ENCODE measurements at places on chromosomes 13 and 19.

DNA sequence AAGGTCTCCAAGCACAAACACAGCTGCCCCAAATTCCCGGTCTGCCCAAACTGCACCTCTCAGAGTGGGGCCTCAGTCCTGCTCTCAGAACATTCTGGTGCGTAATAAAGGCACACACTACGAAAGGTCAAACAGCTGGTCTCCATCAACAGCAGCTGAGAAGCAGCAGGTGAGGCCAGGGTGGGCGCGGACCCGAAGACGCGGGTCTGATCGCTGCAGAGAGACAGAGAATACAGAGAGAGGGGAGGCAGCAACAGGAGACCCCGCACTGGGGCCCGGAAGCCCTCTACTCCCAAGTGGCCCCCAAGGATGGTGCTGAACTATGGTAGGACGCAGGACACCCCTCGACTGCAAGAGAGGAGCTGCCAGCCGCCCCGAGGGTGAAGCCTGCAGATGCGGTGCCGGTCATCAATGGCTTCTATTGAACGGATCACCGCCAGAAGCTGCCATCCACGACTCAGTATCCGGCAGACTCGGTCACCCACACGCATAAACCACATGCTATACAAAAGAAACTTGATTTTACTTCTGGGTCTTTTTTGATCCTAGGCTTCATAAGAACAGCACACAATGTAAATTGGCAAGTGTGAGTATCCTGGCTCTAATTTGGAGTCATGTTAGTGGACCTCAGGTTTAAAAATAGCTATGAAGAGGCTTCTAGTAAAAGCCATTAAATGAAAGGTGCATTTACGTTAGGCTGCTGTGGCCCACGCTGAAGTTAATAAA is 33.4 kb downstream of the STK24 start:
- no peak for DNase-seq

DNA sequence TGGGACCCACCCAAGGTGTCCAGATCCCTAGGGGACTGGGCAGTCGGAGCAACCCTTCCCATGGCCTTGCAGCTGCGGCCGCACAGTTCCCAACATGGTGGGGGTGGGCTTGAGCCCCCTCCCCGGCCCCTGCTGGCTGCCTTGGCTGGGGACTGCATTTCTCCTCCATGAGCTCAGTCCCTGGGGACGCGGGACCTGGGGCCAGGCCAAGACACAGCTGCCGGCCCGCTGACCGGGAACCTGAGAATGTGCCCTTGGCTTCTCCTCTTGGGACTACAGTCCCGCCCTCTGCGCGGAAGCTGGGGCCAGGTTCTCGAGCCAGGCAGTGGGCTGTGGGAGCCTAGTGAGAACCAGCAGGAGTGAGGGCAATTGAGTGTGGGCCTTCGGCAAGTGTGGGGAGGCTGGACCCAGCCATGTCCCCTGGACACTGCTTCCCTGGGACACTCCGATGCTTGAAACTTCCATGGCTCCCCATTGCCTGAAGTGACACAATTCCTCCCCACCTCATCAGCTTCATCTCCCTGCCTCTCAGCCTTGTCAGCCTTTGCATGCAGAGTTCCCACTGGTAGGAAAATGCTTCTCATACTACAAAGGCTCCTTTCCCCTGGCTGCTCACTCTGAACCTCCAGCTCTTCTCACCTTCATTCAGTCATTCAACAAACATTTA is 13.1 kb upstream of the NOTCH3 start:
- DNase-seq: no peak

GRCh38 chr19:49870309-49870901 is 3.0 kb upstream of the PNKP start:
- no peak for DNase-seq

DNA sequence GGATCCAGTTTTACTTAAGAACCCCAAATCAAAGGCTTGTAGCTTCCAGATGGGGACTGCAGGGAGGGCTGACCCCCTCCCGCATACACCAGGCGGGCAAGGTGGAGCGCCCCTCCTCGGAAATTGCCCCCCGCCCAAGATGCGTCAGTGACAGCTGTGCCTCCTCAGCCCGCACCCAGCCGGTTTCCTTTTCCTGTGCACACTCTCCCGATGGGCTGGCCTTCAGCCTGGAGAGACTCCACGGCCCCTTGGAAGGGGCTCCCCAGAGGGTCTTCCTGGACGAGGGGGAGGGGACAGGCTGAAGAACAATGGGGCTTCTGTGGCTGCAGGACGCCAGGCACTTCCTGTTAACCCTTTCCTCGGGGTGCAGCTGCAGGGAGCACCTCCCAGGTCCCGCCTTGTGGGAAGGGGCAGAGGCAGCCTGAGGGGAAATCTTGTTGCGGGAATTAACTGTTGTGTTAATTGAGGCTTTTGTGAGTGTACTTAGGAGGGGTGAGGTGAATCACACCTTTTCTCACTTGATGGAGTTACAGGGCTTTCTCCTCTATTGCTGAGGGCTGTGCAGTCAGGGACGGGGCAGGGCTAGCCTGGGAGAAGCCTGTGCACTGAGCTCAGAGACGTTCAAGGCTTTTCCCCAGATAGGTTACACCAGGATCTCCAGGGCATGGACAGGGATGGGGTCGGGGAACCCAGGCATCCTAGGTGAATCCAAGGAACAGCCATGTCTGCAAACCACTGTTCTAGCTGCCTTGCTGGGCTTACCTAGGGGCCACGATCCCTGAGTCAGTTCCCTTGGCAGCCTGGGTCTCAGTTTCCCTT is 14.3 kb downstream of the IER2 start:
- peak; percentile 45 for DNase-seq

DNA sequence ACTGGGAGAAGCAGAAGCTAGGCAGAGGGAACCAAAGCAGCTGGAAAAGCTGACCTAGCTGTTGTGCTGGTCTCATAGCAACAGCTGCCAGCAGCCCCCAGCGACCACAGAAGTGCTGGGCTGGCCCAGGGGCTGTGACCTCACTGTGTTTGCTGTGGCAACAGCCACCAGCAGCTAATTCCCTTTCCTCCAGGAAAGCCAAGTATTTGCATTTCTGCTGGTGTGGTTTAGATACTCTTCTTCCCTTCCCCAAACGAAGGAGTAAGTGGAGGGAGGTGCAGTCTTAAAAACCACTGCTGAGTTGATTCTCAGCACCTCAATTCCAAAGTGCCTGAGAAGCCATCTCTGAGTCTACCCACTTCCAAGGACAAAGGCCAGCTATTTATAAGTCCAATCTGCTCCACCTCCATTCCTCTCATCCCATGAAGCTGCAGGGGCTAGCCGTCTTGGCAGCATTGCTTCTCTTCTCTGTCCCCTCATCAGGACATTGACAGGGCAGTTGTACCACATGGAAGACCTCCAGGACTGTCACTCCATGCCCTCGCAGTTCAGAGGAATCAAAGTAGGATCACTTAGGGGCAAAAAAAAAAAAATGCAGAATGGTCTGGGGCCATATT is 11.5 kb upstream of the CCDC97 start:
- no peak for DNase-seq

DNA sequence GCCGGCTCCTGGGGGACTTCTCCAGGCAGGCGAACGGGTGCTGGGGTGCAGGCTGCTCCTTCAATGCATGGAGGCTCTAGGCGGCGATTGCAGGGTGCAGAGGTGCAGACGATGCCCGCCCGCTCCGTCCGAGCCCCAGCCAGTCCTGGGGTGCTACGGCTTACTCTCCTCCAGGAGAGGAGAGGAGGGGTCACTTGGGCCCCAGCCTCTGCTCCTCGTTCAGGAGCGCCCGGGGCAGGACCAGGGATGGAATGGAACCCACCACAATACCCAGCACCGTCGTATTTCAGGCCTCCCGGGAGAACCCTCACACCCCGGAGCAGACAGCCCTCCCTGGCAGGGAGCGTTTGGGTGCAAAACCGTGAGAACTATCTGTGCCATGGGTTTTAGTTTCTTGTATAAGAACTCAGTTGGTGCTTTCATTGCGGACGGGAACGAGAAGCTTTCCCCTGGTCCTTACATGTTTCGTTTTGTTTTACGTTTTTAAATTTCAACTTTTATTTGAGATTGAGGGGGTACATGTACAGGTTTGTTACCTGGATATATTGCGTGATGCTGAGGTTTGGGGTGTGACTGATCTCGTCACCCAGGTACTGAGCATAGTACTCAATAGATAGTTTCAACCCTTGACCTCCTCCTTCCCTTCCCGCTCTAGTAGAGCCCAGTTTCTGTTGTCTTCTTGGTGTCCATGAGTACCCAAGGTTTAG is 46.8 kb downstream of the ARHGEF18 start:
- no peak for DNase-seq

- DNase-seq: no peak
Observed at GRCh38 chr19:34325981-34326787, 38.8 kb upstream of the GPI start.

GRCh38 chr13:65894049-65894448 is 1336.1 kb downstream of the PCDH9 start:
- no peak for DNase-seq

- no peak for DNase-seq
Observed at GRCh38 chr13:72875233-72875632, 93.3 kb downstream of the PIBF1 start.

DNA sequence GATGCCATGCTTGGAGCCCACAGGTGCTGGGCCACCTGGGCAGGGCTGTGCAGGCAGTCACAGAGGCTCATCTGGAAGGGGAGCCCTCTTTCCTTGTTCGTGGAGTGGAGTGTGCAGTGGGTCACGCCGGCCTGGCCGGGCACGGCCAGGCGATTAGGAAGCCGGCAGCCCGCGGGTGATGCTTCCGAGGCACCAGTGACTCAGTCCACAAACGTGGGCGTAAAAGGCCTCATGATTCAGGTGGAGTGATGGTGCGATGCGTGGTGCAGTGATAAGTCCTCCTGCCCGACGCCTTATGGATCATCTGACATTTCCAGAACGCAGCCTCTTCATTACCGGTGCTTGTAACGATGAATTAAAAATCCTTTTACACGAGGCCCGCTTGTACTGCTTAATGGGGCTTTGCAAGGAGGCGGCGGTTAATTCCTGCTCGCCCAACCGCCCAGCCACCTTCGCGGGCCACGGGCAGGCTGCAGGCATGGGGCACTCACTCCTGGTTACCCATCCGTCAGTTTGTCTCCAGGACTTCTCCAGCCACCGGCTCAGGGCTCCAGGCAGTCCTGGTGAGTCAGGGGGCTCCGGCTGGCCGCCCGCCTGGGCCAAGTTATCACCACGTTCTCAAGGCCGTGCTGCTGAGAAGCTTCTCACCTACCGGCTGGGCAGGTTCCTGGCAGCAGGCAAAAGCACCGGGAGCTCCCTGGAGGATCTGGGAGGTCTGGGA is 172.4 kb downstream of the KDM4B start:
- no peak for DNase-seq

DNA sequence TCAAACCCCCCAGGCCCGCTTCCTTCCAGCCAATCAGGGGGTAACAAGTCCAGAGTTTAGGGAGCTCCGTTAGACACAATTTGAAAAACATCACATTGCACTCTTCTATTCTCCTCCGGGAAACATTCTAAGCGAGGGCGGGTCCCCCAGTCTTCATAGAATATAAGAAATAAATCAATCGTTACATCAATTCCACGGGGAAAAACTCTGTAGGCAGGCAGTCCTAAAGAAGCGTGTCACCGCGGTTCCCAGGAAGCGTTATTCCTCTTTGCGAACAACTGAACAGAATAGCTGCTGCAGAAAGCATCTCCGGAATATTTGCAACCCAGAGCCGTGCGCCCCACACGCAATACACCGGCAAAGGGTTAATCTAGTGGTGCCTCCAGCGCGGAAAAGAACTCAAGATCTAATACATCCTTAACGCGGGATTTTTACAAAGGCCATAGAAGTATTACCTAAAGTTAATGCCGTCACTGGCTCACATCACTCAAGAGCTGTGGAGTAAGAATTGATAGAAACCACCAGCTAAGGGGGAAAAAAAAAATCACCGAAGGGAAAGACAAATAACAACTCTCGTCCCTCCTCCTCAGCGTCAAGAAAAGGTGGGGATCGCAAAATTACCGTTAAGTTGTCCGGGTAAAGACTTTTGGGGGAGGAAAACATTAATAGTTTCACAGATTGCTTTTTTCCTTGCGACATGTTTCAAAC is 65.1 kb downstream of the KCNRG start:
- DNase-seq: peak; percentile 36

- DNase-seq: no peak
Observed at GRCh38 chr13:109782066-109782822, 4.1 kb downstream of the IRS2 start.

DNA sequence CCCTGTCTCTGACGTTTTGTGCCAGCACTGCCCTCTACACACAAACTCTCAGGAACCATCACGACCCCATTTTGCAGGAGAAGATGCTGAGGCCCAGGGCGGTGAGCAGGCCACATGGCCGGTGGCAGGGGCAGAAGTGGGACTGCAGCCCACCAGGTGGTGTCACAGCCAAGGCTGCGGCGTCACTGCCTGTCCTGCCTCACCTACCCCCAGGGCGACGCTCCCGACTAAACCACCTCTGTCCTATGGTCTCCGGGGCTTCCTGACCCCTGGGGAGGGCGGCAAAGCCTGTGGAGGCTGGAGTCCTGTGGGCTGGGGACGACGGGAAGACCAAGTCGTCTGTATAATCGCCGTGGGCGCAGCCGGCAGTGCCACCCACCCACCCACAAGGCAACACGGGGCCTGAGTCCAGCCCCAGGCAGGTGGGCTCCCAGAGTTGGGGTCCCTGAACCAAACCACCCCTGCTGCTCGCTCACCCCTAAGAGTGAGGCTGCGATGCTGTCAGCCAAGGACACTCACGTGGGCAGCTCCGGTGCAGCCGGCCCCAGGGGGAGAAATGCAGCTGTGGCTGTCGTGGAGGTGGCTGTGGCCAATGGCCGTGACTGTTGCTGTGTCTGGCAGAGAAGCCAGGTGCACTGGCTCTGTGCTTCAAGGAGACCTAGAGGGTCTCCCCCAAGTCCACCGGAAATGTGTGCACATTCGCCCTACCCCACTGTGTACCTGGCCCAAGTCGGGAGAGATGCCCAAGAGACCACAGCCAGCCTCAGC is 29.7 kb downstream of the RASA3 start:
- no peak for DNase-seq

DNA sequence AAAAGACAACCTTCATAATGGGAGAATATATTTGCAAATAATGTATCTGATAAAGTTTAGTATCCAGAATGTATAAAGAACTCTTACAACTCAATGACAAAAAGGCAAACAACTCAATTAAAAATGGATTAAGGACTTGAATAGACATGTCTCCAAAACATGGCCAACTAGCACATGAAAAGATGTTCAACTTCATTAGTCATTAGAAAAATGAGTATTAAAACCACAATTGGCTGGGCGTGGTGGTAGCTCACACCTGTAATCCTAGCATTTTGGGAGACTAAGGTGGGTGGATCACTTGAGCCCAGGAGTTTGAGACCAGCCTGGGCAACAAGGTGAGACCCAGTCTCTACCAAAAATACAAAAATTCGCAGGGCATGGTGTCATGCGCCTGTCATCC is 18.8 kb upstream of the ZMYM5 start:
- no peak for DNase-seq

GRCh38 chr19:23957660-23958281 is 43.1 kb downstream of the ZNF726 start:
- DNase-seq: no peak

Data from T-helper 2 cell treated with Interferon-gamma antibody and Interleukin-4, amounts not matched to agents 5 μg/mL and 100 μg/mL, for 36 hours (primary cell).